Endothelial cell of umbilical vein (primary cell): ENCODE measurements at places on chromosomes 5 and 9. TPM values are rescaled to one million over a fixed set of nuclear protein-coding genes. Genes with fewer than 3 reads are reported as not detected.

DNA sequence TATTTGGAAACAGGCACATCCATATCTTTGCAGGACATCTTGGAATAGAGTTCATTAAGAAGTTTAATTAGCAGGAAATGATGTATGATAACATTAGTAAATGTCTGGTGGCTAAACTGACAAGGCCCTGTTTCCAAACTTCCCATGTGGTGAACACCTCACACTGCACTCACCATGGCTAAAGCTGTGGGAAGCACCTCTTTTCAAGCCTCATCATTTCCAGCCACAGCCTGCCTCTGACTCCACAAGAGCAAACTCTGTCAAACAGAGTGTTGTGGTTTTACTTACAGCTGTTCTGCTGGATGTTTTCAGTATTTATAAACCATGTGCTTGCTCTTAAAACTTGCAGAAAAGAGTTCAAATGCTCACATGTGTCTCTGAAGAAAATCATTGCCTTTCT is 14.9 kb upstream of the NDUFB6 start:
- DNase-seq: no peak
- no peak overlapping the region for H3K27ac ChIP-seq
- H3K4me1 ChIP-seq: no peaks in the 10 kb centered on the region
- no peaks in the 10 kb centered on the region for H3K36me3 ChIP-seq
- peaks cover 4% of the 10 kb centered on the region for H3K27me3 ChIP-seq
- no peak overlapping the region for H3K4me3 ChIP-seq

- H3K27me3 ChIP-seq: no peaks in the 10 kb centered on the region
- H3K36me3 ChIP-seq: no peaks in the 10 kb centered on the region
- no peak overlapping the region for H3K4me3 ChIP-seq
- no peak for DNase-seq
Measured at GRCh38 chr9:129646654-129647053, 4.7 kb upstream of the ASB6 start.

GRCh38 chr5:55551358-55551757 is 16.6 kb upstream of the PLPP1 start:
- H3K4me3 ChIP-seq: no peak overlapping the region
- DNase-seq: no peak
- no peaks in the 10 kb centered on the region for H3K36me3 ChIP-seq
- H3K27ac ChIP-seq: no peak overlapping the region
- peaks cover 10% of the 10 kb centered on the region for H3K27me3 ChIP-seq

GRCh38 chr9:127700140-127700539 is 6.6 kb upstream of the CFAP157 start:
- H3K36me3 ChIP-seq: no peaks in the 10 kb centered on the region
- no peaks in the 10 kb centered on the region for H3K27me3 ChIP-seq
- no peak overlapping the region for H3K27ac ChIP-seq
- no peak overlapping the region for H3K4me3 ChIP-seq
- DNase-seq: no peak
- no peaks in the 10 kb centered on the region for H3K4me1 ChIP-seq

GRCh38 chr5:1500411-1501091 is 23.2 kb downstream of the LPCAT1 start:
- H3K4me1 ChIP-seq: no peaks in the 10 kb centered on the region
- H3K4me3 ChIP-seq: no peak overlapping the region
- no peak for DNase-seq

FABP6 gene
- total RNA-seq: not detected in 2 replicates

DNA sequence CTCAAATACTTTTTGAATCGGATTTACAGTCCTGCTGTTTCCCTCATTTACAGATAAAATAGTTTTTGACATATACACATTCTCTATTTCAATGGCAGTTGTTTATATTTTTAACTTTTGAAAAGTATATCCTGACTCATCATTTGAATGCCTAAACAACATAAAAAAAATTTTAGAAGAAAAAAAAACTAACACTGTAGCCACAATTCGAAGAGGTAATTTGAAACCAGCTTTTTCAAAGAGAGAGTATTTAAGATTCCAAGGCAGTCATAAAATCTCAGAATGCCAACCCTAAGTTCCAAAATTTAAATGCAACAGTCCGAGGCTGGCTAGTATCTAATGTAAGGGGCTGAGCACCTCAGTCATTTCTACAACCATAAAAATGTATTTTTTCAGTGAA is 626.8 kb downstream of the DNAH5 start:
- H3K27ac ChIP-seq: no peak overlapping the region
- H3K36me3 ChIP-seq: no peaks in the 10 kb centered on the region
- no peak for DNase-seq

PCDHGA10 gene
- total RNA-seq: 4.4 and 5.8 TPM in 2 replicates

- H3K27me3 ChIP-seq: no peaks in the 10 kb centered on the region
- H3K36me3 ChIP-seq: no peaks in the 10 kb centered on the region
- no peak for DNase-seq
- no peak overlapping the region for H3K4me3 ChIP-seq
Measured at GRCh38 chr5:103674251-103674650, 111.7 kb upstream of the NUDT12 start.

PRUNE2 gene
- 8.3 and 21.7 TPM in 2 replicates for total RNA-seq

ARID3C gene
- total RNA-seq: not detected in 2 replicates

- H3K27ac ChIP-seq: no peak overlapping the region
- H3K4me3 ChIP-seq: no peak overlapping the region
- H3K36me3 ChIP-seq: no peaks in the 10 kb centered on the region
- H3K27me3 ChIP-seq: no peaks in the 10 kb centered on the region
- no peaks in the 10 kb centered on the region for H3K4me1 ChIP-seq
Measured at GRCh38 chr5:97243353-97243752, 60.3 kb upstream of the RIOK2 start.

EPB41L4B gene
- 0.15 and 0.23 TPM in 2 replicates for total RNA-seq

DNA sequence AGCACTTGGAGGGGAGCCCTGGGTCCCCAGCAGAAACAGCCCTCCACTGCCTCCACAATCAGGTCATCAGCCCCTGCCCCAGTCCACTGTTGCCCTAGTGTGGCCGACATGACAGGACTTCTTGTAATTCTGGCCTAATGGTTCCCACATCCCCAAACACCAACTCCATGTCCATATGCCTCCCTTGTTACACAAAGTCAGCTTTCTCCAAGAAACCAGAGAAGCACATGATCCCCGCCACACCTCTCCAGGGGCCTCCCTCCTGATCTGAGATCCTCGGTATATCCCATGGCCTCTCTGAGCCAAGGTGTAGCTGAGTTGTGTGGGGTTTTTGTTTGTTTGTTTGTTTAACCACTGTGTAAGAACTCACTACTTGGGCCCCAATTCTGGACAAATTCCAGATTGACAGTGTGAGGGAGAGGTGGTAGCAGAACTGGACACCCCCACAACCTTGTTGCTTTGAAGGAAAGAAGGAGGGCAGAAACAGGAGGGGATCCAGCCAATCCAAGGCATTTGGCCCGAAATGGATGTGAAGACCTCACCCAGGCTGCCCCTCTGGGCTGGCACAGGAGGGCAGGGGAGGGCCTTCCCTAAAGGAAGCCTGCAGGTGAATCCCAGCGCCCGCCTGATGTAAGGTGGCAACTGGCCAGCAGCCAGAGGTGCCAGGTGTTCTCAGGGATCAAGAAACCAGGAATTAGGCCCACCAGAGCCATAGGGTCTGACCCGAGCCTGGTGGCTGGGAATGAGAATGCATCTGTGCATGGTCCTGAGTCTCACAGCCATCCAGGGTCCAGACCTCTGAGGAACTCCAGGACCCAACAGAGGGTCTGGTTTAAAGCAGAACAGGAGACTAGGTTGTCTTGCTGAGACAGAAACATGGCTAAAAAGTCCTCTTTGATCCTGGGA is 13.4 kb downstream of the IRF1 start:
- no peaks in the 10 kb centered on the region for H3K36me3 ChIP-seq
- no peaks in the 10 kb centered on the region for H3K27me3 ChIP-seq
- H3K27ac ChIP-seq: no peak overlapping the region
- H3K4me3 ChIP-seq: no peak overlapping the region
- no peaks in the 10 kb centered on the region for H3K4me1 ChIP-seq
- no peak for DNase-seq

MYMK gene
- total RNA-seq: not detected in 2 replicates

- peaks cover 7% of the 10 kb centered on the region for H3K4me1 ChIP-seq
- no peak overlapping the region for H3K27ac ChIP-seq
- DNase-seq: peak; percentile 77
- H3K4me3 ChIP-seq: no peak overlapping the region
Measured at GRCh38 chr5:94968507-94969095, 316.3 kb downstream of the MCTP1 start.

ARL15 gene
- 24.4 and 27.3 TPM in 2 replicates for total RNA-seq

GRCh38 chr9:90827181-90827871 is 25.7 kb downstream of the SYK start:
- DNase-seq: no peak
- no peak overlapping the region for H3K4me3 ChIP-seq
- no peaks in the 10 kb centered on the region for H3K36me3 ChIP-seq
- no peaks in the 10 kb centered on the region for H3K27me3 ChIP-seq

SRA1 gene
- total RNA-seq: 19.7 and 29.7 TPM in 2 replicates

GRCh38 chr5:111983459-111983858 is 226.5 kb upstream of the NREP start:
- no peaks in the 10 kb centered on the region for H3K4me1 ChIP-seq
- H3K27me3 ChIP-seq: no peaks in the 10 kb centered on the region
- no peaks in the 10 kb centered on the region for H3K36me3 ChIP-seq
- no peak for DNase-seq

- H3K27me3 ChIP-seq: no peaks in the 10 kb centered on the region
- H3K4me3 ChIP-seq: no peak overlapping the region
- H3K27ac ChIP-seq: no peak overlapping the region
- no peaks in the 10 kb centered on the region for H3K36me3 ChIP-seq
Measured at GRCh38 chr5:137730336-137730735, 5.6 kb downstream of the KLHL3 start.

DNA sequence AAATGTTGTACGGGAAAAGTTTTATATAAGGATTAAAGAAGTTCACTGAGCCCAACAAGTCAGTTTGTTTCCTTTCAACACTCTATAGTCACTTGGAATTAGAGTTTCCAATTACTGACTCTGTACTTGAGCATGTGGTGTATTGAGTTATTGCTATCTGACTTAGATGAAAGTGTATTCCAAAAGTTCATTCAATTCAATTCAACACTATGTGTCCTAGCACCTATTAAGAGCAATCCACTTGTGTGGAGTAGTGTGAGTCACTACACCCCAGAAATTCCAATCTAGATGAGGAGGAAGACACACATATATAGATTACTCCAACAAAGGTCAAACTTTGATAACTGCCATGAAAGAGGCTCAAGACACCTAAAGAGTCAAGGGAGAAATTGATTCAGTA is 98.2 kb upstream of the SLCO6A1 start:
- H3K4me1 ChIP-seq: no peaks in the 10 kb centered on the region
- no peak for DNase-seq
- no peak overlapping the region for H3K4me3 ChIP-seq
- no peak overlapping the region for H3K27ac ChIP-seq
- no peaks in the 10 kb centered on the region for H3K27me3 ChIP-seq

GRCh38 chr9:134592018-134592818 is 49.4 kb upstream of the COL5A1 start:
- no peaks in the 10 kb centered on the region for H3K36me3 ChIP-seq
- H3K27ac ChIP-seq: no peak overlapping the region
- H3K27me3 ChIP-seq: no peaks in the 10 kb centered on the region
- no peak for DNase-seq

GRCh38 chr9:128887914-128888350 is 6.0 kb downstream of the LRRC8A start:
- H3K4me1 ChIP-seq: peaks cover 74% of the 10 kb centered on the region
- H3K36me3 ChIP-seq: peaks cover 8% of the 10 kb centered on the region
- DNase-seq: peak; percentile 81
- H3K27me3 ChIP-seq: no peaks in the 10 kb centered on the region
- no peak overlapping the region for H3K4me3 ChIP-seq
- H3K27ac ChIP-seq: peak overlapping the region; percentile 49

DNA sequence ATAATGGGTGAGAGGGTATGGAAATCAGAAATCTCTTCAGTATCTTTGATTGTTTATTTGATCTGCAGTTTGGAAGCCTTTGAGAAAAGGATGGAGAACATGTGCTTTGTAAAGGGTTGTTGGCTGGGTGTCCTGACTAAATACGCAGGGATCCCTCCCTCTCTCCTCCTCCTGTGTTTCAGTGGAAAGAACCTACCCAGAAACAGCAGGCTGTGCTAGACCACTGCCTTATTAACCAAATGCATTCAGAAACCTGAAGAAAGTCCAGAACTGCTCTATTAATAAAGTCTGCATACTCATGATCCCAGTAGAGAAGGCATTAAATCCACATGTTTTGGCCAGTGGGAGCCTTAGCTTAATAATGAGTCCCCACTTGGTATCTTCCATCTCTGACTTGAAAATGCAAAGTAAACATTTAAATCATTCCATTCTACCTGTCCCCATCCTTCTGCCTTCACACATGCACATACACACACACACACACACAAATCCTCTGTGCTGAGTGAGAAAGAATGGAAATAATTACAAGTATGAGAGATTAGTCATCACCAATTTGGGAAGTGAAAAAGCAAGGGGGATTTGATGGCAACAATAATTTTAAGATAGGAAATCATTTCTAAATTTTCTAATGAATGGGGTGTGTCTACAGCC is 10.0 kb upstream of the LECT2 start:
- H3K27ac ChIP-seq: no peak overlapping the region
- H3K27me3 ChIP-seq: peaks cover 20% of the 10 kb centered on the region
- DNase-seq: no peak
- H3K36me3 ChIP-seq: no peaks in the 10 kb centered on the region

DNA sequence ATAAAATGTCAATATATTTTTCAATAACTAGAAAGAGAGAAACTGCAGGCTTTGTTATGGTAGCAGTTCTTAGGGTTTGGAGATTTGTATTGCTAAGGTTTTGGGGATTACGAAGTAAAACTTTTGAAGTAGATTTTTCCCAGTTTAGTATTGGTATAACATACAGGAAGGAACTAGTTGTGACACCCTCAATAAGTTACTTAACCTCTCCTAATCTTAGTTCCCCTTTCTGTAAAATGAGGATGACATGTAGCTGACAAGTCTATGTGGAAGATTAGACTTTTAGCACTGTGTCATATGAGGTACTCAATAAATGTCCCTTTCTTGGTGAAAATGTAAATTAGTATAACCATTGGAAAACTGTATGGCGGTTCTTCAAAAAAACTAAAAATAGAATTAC is 73.4 kb upstream of the ATG10 start:
- no peak overlapping the region for H3K27ac ChIP-seq
- DNase-seq: no peak
- no peaks in the 10 kb centered on the region for H3K36me3 ChIP-seq
- H3K4me1 ChIP-seq: no peaks in the 10 kb centered on the region
- H3K27me3 ChIP-seq: peaks cover 3% of the 10 kb centered on the region

DNA sequence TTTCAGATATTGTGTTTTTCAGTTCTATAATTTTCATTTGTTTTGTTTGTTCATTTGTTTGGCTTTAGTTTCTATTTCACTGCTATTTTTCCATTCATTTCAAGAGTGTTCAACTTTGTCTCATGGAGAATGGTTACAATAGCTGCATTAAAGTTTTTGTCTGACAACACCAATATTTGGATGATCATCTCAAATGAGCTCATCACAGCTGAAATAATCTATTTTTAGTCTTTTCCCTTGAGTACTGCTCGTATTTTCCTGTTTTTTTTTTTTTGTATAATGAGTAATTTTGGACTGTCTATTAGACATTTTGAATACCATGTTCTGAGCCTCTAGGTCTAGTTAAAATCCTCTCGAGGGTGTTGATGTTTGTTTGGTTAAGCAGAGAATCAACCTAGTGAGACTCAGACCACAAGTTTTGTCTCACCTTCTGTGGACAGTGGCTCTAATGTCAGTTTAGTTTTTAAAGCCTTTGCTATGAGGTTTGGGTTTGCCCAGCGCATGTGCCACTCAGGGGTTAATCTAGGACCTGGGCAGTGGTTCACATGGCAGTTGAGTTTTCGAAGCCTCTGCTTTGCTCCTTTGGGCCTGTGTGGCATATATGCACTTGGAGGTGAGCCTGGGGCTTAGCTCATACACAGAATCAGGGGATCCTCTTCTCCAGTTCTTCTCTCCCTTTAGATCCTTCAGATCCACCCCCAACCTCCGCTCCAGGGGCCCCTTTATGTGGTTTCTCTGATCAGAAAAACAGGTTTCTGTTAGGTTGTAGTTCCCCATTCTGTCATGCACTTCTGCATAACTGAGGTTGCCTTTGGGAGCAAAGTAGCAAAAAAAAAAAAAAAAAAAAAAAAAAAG is 79.8 kb downstream of the ARSB start:
- no peaks in the 10 kb centered on the region for H3K27me3 ChIP-seq
- DNase-seq: no peak
- no peak overlapping the region for H3K27ac ChIP-seq
